ENCODE measurements at places on chromosomes 3 and 15.
A peak's percentile ranks its signal among the peaks of the same experiment; 100 is the strongest.

DNA sequence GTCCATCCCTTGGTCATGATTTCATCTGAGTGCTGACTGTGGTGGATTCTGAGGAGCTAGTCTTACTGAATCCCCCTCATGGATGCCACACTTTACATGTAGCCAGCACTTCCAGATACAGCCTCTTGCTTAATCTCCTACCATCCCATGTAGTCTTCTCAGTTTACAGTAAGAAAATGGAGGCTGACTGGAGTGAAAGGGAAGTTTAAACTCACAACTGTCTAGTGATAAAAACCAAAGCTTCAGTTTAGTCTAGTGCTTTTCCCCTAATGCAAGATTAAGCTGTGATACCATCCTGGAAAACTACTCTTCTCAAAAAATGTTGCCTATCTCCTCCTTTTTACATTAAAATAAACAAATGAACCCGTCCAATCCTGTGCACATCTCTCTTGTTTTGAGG is 146.8 kb upstream of the HES1 start:
- no peak for DNase-seq

- no peak for DNase-seq
Measured at GRCh38 chr15:53872410-53872809, 105.8 kb upstream of the UNC13C start.

- DNase-seq = no peak
Measured at GRCh38 chr15:67192185-67192820, 62.2 kb downstream of the AAGAB start.

GRCh38 chr15:38558372-38559059 is 6.1 kb downstream of the RASGRP1 start:
- no peak for DNase-seq

DNA sequence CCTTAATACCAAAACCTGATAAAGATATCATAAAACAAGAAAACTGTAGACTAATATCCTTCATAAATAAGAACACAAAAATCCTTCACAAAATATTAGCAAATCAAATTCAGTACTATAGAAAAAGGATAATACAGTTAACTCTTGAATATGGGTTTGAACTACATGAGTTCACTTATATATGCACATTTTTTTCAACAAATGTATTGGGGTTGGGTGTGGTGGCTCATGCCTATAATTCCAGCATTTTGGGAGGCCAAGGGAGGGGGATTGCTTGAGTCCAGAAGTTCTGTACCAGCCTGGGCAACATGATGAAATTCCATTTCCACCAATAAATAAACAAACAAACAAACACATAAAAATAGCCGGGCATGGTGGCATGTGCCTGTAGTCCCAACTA is 39.2 kb downstream of the GOLGB1 start:
- DNase-seq = no peak

- no peak for DNase-seq
Measured at GRCh38 chr3:82558081-82558480, 796.6 kb upstream of the GBE1 start.

DNA sequence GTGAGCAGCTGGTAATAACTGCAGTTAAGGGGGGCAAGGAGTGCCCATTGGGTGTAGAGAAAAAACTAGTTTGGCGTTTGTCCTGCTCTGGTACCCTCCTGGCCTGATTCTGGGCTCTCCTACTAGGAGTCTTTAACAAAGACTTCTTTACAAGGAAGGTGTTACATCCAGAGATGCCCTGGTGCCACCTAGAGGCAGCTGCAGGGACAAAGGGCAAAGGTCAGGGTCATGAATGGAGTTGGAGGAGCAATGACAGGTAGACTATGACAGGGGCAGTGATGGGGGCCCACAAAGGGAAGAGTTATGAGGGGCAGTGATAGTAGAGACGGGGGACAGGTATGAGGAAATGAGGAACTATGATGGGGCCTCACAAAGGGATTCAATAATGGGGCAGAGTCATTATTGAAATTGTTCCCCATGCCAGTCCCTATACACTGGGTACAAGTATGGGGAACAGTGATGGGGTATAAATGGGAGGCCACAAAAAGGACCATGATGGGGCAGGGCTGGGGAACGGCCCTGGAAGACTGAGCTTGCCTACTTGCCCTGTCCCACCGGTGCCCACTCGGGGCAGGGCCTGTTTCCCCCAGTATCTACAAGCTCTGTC is 7.9 kb downstream of the CCDC71 start:
- peak; percentile 50 for DNase-seq

DNA sequence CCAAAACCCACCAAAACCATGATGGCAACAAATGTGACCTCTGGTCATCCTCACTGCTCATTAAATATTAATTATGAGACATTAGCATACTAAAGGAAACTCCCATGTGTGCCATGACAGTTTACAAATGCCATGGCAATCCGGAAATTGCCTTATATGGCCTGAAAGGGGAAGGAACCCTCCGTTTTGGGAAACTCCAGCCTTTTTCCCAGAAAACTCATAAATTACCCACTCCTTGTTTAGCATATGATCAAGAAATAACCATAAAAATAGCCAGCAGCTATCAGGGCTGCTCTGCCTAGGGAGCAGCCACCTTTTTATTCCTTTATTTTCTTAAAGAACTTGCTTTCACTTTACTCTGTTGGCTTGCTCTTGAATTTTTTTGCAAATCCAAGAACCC is 992.7 kb downstream of the NTRK3 start:
- DNase-seq = no peak

- DNase-seq = no peak
Measured at GRCh38 chr3:189688262-189688661, 57.1 kb downstream of the TP63 start.

Data from stimulated activated CD4-positive, alpha-beta T cell treated with anti-CD3 and anti-CD28 coated beads, Interleukin-4, amount 100 ng/mL, for 4 hours (primary cell).